ENCODE measurements at places on chromosomes 5 and 9. TPM values are rescaled to one million over a fixed set of nuclear protein-coding genes. Genes with fewer than 3 reads are reported as not detected.

KCTD16 gene
- 12.6 TPM for total RNA-seq

NXNL2 gene
- 0.74 TPM for total RNA-seq

LAMC3 gene
- 0.08 TPM for total RNA-seq

GOLGA2 gene
- 108 TPM for total RNA-seq

TNFSF8 gene
- total RNA-seq, result not detected

ZNF618 gene
- 5.8 TPM for total RNA-seq

UBE2QL1 gene
- total RNA-seq, result 0.25 TPM

SLC27A6 gene
- total RNA-seq, result not detected

ARSI gene
- 2.1 TPM for total RNA-seq

GGTA1 gene
- 0.18 TPM for total RNA-seq

PDCD1LG2 gene
- 10.9 TPM for total RNA-seq

KCNT1 gene
- not detected for total RNA-seq

SPINK6 gene
- not detected for total RNA-seq

ANKRD34B gene
- not detected for total RNA-seq

FOCAD gene
- 106 TPM for total RNA-seq

PCDHGA11 gene
- 17.8 TPM for total RNA-seq

LCN15 gene
- total RNA-seq, result not detected

IQGAP2 gene
- 2.5 TPM for total RNA-seq

ANKRD18A gene
- total RNA-seq, result 0.09 TPM

CMYA5 gene
- total RNA-seq, result 1.7 TPM

RNF180 gene
- total RNA-seq, result 3.4 TPM

GABRA6 gene
- not detected for total RNA-seq

PLAC8L1 gene
- not detected for total RNA-seq

SAXO1 gene
- 0.18 TPM for total RNA-seq

ANXA1 gene
- total RNA-seq, result 1,627 TPM

CARD6 gene
- total RNA-seq, result 24.2 TPM

IL3 gene
- total RNA-seq, result not detected

CCDC152 gene
- 3.4 TPM for total RNA-seq

TRUB2 gene
- 26.2 TPM for total RNA-seq

TAF11L10 gene
- not detected for total RNA-seq

LCP2 gene
- total RNA-seq, result not detected

HSPB3 gene
- total RNA-seq, result not detected

GARIN3 gene
- not detected for total RNA-seq

ARID3C gene
- total RNA-seq, result 0.74 TPM

WDR70 gene
- 24.6 TPM for total RNA-seq

CDC20B gene
- total RNA-seq, result not detected

PTGER4 gene
- 0.57 TPM for total RNA-seq

FOXD4L3 gene
- total RNA-seq, result not detected

ENC1 gene
- 21.0 TPM for total RNA-seq

MAP1B gene
- 401 TPM for total RNA-seq

TRIM7 gene
- 0.74 TPM for total RNA-seq

FRMD3 gene
- 2.0 TPM for total RNA-seq

TMEFF1 gene
- total RNA-seq, result 0.49 TPM

RFX3 gene
- total RNA-seq, result 0.98 TPM

RECK gene
- total RNA-seq, result 61.8 TPM

ZNF300 gene
- 8.1 TPM for total RNA-seq

SHOC1 gene
- total RNA-seq, result 0.09 TPM

KCNIP1 gene
- not detected for total RNA-seq

CKMT2 gene
- total RNA-seq, result not detected

ASS1 gene
- total RNA-seq, result 123 TPM

CER1 gene
- not detected for total RNA-seq

KIF3A gene
- total RNA-seq, result 12.7 TPM

FBP2 gene
- not detected for total RNA-seq

PWWP2A gene
- total RNA-seq, result 24.3 TPM

ANKRD18B gene
- not detected for total RNA-seq

VLDLR gene
- total RNA-seq, result 41.3 TPM
